ENCODE measurements at places on chromosomes 11 and 22. TPM values are rescaled to one million over a fixed set of nuclear protein-coding genes. Genes with fewer than 3 reads are reported as not detected.

The BBOX1 gene
- not detected for total RNA-seq

- no peak for DNase-seq
These were observed 11.8 kb downstream of the ZP1 start for GRCh38 chr11:60879104-60879503.

The RIC3 gene
- total RNA-seq = 44.3 TPM

GRCh38 chr11:68266936-68267880 lies 4.6 kb downstream of the C11orf24 start:
- DNase-seq = no peak

DNA sequence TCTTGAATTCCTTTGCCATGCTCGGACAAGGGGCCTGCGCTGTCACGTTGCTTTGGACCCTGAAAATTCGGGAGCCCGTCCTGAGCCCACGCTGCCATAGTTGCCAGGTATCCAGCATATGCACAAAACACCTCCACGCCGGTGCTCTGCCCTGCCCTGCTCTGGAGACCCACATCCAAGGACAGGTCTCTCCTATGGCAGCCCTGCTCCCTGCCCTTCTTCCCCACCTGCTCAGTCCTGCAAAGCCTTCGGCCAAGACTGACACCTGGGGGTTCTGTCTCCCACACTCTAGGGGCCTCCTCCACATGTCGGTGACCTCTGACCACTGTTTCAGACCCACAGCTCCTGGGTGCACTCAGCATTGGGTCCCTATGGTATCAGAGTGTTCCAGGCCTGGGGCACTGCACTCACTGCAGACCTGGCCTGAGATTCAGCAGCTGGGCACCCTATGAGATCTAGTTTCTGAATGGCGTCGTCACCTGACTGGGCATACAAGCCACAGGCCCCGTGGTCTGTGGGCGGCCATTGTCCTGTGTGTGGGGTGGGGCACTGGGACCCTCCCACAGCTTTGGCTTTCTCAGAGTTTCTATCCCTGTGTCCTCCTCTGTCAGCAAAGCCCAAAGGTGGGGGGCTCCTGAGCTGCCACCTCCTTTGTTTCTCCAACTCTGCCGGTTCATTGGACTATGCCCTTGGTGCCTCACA lies 2.0 kb upstream of the KRTAP5-6 start:
- DNase-seq = no peak

- no peak for DNase-seq
These were observed 37.5 kb downstream of the MPPED1 start for GRCh38 chr22:43449205-43449830.

The BCO2 gene
- 1.4 TPM for total RNA-seq

DNA sequence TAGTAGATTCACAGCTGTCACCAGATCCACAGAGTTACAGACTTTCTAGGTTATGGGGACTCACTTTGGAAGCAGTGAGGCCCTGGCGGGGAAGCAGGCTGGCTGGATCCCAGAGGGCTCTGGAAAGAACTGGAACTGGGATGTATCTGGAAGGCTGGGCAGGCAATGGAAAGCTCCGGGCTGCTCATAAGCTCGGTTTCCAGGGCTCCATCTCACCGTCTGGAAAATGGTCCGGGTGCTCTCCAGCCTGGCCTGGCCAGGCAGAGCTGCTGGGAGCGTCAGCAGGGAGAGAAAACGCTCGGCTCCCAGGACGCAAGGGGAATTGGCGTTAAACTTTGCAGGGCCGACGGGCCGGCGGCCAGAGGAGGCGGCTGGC lies 335 bp upstream of the SEZ6L start:
- DNase-seq = no peak
